ENCODE measurements at places on chromosomes 7 and 10.

- DNase-seq = no peak
Measured at GRCh38 chr7:149477494-149478443, 16.9 kb upstream of the ZNF777 start.

GRCh38 chr7:1595027-1595426 is 25.2 kb upstream of the PSMG3 start:
- no peak for DNase-seq

DNA sequence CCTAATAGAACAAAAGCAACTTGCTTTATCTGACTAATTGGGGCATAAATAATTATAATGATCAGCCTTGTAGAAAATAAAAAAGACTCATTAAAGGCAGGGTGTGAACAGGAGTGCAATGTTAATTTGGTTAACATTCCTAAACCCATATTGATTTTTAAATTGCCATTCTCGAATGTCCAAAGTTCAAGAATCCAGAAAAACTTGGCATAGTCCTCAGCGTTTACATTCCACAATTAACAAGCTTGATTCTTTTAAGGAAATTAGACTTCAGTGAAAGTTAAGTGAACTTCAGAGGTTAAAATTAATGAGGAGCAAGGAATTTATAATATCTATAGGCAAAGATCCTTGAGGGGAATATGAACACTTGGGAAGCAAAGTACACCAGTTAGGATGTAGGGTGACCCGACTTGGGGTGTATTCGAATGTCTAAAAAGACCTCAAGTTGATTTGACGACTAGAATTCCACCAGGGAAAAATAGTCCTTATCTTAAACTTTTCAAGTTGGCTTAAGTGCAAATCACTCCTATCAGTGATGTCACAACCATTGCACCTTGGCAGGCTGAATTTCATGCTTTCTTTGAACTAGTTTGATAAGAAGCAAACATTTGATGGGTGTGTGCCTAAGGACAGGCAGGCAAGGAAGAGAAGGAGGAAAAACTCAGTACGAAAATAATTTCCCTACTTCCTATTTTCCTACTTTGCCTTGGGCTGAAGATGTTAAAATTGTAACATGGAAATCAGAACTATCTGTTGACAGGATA is 830.4 kb upstream of the COBL start:
- no peak for DNase-seq

DNA sequence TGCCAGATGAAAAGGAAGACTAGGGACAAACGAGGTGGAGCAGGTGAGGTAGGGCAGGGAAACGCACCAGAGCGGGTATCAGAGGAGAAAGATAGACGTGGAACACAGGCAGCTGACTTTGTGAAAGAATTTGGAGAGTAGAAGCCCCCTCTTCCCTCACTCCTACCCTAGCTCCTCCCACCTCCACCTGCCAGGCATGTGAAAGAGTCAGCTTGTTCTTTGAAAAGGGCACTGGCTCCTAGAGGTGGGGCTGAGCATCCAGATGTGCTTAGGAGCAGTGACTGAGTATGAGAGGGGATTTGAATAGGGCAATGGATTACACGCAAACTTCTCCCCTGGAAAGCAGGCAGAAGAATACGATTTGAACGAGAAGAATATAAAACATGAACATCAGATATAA is 174.2 kb upstream of the INHBA start:
- DNase-seq = no peak

GRCh38 chr10:60280475-60280874 is 109.2 kb downstream of the ANK3 start:
- no peak for DNase-seq

DNA sequence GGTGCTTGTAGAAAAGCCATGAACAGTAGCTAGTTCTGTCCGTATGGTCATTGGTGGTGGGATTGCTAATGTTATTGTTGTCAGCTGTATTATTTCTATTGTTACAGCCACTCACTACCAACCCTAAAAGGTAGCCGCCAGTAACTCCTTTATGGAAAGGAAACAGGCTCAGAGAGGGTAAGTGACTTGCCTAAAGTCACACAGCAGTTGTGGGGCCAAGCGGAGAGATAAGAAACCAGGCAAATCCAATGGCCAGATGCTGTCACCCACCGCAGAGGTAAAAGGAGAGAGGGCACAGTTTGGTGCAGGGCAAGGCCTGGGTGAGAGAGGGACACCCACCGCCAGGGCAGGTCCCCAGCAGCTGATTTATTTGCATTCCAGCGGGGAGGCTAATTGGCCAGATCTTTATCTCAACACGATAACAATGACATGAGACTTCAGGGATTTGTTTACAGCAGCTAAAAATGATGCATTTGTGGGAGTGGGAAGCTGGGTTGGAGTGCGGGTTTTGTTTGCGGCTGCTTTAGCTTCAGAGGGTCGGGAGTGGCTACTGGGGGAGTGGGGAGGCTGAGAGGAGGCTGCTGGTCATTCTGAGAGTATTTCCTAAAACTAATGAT is 8.6 kb upstream of the NKX2-3 start:
- no peak for DNase-seq

DNA sequence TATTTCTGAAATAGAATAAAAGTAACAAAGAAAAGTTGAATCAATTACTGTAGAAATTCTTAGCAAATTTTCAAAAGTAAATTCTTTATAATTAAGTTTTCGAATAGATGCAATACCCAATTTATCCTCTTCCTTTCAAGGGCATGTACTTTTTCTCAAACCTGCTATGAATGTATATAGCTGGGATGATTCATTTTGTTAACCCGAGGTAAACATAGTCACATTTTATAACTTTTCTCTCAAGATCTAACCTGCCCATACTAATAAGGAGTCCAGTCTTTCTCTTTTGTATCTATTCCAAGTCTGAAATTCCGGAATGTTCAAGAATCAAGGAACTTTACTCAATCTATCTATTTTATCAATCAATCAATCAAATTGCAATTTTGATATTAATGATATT is 1072.9 kb downstream of the REEP3 start:
- DNase-seq = no peak

DNA sequence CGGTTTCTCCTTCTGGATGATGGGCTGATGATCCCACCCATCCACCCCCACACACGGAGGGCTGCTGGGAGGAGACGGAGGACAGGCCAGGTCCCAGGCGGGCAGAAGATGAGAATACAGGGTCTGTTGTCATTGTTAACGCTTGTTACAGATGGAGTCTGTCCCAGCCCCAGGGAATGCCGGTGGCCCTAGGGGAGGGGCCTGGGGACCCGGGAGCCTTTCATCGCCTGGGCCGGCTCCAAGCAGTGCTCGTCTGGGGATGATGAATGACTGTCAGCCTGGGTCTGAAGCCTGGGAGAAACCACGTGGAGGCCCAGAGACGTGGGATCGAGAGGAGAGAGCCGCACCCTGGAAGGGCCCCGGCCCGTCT is 69.2 kb downstream of the UNCX start:
- DNase-seq = no peak

DNA sequence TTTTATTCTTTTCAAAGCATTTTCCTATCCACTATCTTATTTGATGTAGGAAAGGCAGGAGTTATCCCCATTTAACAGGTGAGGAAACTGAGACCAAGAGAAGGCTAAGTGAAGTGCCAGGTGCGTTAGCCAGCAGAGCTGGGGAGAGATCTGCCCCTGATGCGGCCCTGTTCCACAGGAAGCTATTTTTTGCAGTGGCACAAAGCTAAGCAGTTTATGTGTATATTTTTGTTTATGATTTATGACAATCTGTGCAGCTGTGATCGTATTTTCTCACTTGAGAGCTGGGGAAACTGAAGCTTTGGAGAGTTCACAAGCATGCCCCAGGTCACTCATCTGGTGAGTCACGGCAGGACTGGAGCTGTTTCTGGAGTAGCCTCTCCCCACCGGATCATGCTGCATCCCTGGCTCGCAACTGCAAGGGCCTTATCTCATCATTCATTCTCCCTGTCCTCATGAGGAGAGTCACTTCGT is 38.8 kb downstream of the SLC29A3 start:
- DNase-seq = no peak

GRCh38 chr7:31986878-31987518 is 83.2 kb downstream of the PDE1C start:
- no peak for DNase-seq

- no peak for DNase-seq
Measured at GRCh38 chr7:79137942-79138341, 315.5 kb downstream of the MAGI2 start.

- no peak for DNase-seq
Measured at GRCh38 chr7:54843841-54844355, 84.9 kb upstream of the SEC61G start.

DNA sequence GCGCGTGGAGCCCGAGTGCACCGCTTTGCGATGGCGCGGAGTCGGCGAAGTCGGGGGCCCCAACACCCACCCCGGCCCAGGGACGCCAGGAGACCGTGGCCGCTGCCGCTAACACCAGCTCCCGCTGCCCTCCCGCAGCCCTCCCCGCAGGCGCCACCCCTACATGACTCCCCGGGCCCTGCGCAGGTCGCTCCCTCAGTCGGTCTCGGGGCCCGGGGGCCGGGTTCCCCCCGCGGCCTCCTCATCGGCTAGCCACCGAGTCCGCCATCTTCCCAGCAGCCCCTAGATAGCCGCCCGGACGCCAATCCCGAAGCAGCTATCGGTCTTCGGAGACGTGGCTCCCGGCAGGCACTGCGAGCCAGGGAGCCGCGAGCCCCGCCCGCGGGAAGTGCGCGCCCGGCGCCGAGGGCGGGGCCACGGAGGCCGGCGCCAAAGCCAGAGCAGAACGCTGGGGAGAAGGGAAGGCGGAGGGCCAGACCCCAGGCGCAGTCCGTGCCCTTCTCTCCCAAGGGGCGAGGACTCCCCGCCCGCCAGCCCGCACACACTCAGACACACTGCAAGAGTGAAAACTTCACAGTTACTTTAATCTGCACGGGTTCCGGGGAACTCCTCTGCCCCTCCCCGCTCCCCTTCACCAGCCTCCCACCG is at the start of gene FASTK:
Gene FASTK (minus strand): TSS at position 288 of the 648 bp plus-strand sequence. CDS start 43 bp downstream, at position 245.
- peak; percentile 89 for DNase-seq

- no peak for DNase-seq
Measured at GRCh38 chr7:38318241-38318640, 44.8 kb upstream of the TARP start.

- DNase-seq = no peak
Measured at GRCh38 chr10:110870823-110871297, 868 bp upstream of the PDCD4 start.

- peak; percentile 66 for DNase-seq
Measured at GRCh38 chr7:130896898-130897514, 163.0 kb upstream of the KLF14 start.

DNA sequence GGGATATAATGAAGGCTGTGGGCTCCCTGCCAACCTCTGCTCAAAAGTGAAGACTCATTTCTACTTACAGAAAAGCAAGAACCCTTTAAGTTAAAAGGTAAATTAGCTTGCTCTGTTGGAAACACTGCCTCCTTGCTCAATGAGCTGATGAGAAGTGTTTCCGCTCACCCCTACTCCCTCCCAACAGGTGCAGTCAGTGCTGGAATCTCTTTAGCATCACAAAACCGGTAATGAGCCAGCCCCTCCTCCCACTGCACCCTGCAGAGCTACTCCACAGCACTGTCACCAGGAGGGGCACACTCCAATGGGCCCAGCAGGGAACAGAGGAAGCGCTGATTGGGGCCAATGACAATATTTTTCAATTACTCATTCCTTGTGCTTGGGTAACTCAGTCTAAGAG is 262.5 kb downstream of the TCERG1L start:
- peak; percentile 25 for DNase-seq

DNA sequence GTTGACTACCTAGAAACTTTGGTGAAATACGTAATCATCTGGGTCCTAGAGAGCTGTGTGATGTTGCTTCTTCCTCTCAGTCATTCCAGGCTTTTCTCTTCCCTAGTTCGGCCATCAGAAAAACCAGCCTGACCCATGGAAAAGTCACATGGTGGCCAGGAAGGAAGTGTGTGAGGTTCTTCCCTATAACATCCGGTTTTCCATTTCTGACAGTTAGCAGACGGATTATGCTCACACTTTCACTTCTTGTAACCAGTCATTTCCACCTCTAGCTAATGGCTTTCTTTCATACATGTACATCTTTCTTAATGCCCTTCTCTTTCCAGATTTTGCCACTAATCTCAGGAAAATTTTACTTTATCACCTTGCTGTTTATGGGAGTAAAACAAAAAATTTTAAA is 110.0 kb upstream of the GLCCI1 start:
- DNase-seq = no peak

DNA sequence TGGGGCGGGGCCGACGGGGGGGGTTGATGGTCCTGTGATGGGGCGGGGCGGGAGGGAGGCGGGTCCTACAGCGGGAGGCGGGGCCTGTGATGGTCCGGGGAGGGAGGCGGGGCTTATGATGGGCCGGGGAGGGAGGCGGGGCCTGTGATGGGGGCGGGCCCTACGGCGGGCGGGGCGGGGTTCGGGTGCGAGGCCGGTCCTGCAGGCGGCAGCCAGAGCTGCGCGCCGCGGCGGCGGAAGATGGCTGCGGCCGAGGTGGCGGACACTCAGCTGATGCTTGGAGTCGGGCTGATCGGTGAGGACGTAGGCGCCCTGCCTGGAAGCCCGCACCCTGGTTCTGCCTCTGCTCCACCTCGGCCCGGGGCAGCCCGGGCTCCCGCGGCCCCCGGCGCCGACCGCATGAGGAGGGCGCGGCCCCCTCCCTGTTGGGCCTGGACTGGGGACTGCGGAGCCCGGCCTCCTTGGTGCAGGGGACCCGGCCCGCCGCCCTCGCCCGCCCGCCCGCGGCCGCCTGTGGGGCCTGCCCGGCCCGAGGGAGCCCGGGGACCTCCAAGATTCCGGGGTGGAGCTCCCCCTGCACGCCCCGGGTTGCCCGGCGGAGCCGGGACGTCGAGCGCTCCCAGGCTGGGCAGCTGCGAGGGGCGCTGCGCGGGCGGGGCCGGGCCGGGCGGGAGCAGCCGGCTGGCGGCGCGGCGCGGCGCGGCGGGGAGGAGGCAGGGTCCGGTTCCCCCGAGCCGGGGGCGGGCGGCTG is at the start of gene DENND10:
Gene DENND10 (plus strand): TSS at position 211 of the 751 bp plus-strand sequence. CDS start 30 bp downstream, at position 241.
- peak; percentile 81 for DNase-seq

GRCh38 chr10:73182568-73182967 is 14.6 kb downstream of the FAM149B1 start:
- no peak for DNase-seq

- no peak for DNase-seq
Measured at GRCh38 chr7:47285860-47286491, 295.9 kb downstream of the TNS3 start.

GRCh38 chr10:62011558-62011957 is 110.1 kb downstream of the ARID5B start:
- DNase-seq = no peak

DNA sequence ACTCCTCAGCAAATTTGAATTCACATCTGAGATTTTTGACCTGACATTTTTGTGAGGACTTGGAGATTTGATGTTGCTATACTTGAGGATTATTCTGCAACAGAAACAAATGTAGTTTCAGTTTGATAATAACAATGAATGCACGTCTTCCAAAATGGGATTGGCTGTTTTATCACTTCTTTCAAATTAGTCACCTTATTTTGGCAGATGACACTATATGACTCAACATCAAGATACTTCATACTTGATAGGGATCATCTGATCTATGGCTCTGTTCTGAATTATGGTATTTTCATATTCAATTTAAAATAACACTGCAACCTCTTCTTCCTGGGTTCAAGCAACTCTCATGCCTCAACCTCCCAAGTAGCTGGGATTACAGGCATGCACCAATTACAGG is 24.2 kb downstream of the ARL5B start:
- DNase-seq = no peak

- no peak for DNase-seq
Measured at GRCh38 chr7:522071-522950, 2.7 kb upstream of the PDGFA start.
